ENCODE measurements at places on chromosomes 4 and X. TPM values are rescaled to one million over a fixed set of nuclear protein-coding genes. Genes with fewer than 3 reads are reported as not detected.

The SPANXD gene
- total RNA-seq, result not detected

The RTL5 gene
- 0.07 TPM for total RNA-seq

- DNase-seq, result no peak
Observed at GRCh38 chrX:125398959-125399440, 79.3 kb downstream of the TEX13C start.

GRCh38 chr4:72302981-72303704 is 265.9 kb downstream of the ADAMTS3 start:
- peak; percentile 50 for DNase-seq
